ENCODE measurements at places on chromosomes 16 and 17.

GRCh38 chr17:1703063-1703462, 7.1 kb downstream of the TLCD2 start:
- DNase-seq = no peak

- no peak for DNase-seq
Observed at GRCh38 chr16:30992931-30993816, 8.2 kb downstream of the HSD3B7 start.

DNA sequence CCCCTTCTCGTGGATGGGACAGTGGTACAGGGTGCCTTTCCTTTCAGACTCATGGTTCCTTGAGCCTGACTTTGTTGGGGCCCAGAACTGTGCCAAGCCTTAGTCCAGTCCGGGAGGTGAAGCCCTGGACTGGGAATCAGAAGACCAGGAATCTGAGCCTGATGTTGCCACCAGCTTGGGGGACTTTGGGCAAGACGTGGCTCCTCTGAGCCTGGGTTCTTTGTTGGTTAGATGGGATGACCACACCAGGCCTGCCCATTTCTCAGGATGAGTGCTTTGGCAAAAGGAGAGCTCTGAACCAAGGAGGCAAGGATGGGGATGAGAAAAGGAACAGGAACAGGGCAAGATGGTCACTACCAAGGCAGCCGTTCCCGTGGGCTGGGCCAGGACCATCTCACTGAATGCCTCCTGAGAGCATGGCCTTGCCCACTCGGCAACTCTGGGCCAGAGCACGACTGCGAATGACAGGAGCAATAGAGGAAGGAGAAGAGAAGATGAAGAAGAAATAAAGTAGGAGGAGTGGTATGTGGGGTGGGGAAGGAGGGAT, 32.5 kb downstream of the PITPNM3 start:
- DNase-seq = no peak

- no peak for DNase-seq
Observed at GRCh38 chr16:79211586-79211985, 389.0 kb downstream of the MAF start.

GRCh38 chr17:61261001-61261637, 138.5 kb upstream of the TBX2 start:
- no peak for DNase-seq

GRCh38 chr16:11413907-11414595, 68.8 kb downstream of the RMI2 start:
- no peak for DNase-seq

DNA sequence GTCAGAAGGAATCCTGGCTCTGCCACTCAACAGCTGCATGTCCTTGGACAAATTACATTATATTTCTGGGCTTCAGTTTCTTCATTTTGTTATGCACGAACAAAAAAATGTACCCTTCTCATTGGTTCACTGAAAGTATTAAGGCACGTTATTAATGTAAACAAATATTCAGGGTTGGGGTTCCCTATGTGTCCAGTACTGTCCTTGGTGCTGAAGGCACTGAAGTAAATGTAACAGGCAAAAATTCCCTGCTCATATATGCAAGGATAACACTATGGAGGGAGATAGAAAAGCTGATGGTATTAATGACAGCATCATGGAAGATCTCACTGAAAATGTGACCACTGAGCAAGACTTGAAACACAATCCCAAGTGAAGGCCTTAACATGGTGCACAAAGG, 386.6 kb downstream of the XYLT1 start:
- DNase-seq = no peak

- DNase-seq = no peak
Observed at GRCh38 chr17:10270258-10270657, 71.9 kb upstream of the GAS7 start.

- DNase-seq = no peak
Observed at GRCh38 chr17:68616334-68616733, 15.2 kb upstream of the FAM20A start.

DNA sequence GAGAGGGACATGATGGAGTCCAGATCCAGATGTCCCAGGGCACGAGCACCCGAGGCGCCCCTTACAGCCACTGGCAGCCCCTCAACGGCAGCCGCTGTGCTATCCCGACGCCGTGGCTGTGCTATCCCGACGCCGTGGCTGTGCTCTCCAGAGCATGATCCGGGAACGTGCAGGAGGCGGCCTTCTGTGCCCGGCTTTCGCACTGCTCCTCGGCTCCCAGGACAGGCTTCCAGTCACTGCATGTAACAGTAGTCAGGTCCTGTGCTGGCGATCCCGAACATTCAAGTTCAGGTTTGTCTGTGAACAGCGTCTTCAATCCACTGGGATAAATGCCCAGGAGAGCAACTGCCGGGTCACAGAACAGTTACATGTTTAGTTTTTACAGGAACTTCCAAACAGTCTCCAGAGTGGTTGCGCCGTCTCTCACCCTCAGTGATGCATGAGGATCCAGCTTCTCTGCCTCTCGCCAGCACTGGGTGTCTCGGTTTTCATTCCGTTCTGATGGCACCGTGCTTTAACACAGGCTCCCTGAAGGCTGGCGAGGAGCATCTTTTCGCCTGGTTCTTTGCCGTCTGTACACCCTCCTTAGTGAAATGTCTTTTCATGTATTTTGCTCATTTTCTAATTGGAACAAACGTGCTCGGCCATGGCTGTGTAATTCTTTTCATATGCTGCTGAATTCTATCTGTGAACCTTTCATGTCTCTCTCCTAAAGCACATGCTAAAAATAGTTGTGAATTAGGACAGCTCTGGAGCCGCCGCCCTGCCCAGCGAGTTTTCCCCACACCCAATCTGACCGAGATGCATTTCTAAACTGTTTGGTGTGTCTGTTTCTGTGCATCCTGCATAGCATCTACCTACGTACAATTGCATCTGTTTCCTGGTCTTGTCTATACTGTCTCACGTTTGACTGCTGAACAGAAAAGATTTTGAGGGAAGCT, 72.6 kb upstream of the METRNL start:
- no peak for DNase-seq

DNA sequence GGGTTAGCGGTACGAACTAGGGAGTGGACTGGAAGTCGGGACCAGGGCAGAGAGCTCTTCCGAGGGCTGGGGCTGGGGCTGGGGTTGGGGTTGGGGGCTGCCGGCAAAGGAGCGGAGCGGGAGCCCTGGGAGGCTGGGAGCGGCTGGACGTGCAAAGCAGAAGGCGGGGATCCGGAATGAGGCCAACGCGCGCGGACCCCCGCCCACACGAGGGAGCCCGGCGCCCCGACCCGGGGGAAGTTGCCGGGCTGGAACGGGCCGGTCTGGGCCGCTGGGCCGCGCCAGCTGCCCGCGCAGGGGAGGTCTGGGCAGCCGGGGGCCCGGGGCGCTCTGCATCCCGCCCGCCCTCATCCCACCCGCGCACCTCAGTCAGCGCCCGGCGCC, 323 bp downstream of the ST3GAL2 start:
- DNase-seq = no peak

DNA sequence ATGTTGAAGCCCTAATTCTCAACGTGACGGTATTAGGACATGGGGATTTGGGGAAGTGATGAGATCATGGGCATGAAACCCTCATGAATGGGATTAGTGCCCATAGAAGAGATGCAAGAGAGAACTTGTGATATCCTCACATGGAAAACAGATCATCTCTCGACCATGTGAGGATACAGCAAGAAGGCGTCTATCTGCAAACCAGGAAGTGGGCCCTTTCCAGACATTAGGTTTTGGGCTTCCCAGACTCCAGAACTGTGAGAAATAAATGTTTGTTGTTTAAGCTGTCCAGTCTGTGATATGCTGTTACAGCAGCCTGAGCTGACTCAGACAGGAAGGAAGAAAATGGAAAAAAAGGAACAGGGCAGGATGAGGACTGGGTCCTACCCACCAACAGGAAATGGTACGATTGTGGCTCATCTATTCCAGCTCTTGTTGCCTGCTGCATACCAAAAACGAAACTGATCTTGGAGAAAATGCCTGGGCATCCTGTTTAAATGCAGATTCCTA, 21.9 kb upstream of the SSTR2 start:
- no peak for DNase-seq

GRCh38 chr16:50282010-50282538, 15.7 kb downstream of the ADCY7 start:
- DNase-seq = no peak
